ENCODE measurements at places on chromosomes 6 and 20.

- no peak for DNase-seq
Observed at GRCh38 chr20:21521596-21522480, 8.0 kb upstream of the NKX2-2 start.

DNA sequence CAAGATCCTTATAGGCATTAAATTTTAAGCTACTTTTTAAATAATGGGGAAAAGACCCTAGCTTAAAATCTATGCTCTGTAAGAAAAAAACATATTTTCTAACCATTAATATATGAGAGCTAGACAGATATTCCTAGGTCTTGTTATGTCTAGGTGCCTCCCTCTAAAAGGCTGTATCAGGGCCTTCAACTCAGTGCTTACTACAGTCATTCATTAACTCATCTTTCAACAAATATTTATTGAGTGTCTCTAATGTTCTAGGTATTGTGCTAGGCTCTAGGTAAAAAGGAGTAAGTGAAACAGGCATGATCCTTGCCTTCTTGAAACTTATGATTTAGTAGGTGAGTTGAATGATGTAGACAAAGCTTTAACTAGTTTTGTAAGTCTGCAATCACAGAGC is 6.4 kb upstream of the STX11 start:
- DNase-seq, result no peak

DNA sequence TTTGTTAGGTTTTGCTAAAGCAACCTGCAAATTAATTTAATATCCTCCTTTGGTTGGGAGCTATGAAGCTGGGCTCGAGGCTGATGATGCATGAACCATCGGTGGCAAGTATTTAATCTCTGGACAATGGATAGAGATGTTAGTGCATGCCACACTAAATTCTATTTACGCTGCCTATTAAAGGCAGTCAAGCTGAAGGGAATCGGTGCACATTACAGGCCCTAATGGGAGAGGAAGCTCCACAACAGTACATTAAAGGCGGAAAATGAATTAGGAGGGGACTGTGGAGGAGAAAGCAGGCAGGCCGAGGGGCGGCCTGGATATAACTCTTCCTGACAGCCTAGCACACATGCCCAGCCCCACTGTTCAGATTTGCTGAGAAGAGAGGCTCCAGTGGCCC is 132.4 kb upstream of the MAFB start:
- DNase-seq, result no peak

DNA sequence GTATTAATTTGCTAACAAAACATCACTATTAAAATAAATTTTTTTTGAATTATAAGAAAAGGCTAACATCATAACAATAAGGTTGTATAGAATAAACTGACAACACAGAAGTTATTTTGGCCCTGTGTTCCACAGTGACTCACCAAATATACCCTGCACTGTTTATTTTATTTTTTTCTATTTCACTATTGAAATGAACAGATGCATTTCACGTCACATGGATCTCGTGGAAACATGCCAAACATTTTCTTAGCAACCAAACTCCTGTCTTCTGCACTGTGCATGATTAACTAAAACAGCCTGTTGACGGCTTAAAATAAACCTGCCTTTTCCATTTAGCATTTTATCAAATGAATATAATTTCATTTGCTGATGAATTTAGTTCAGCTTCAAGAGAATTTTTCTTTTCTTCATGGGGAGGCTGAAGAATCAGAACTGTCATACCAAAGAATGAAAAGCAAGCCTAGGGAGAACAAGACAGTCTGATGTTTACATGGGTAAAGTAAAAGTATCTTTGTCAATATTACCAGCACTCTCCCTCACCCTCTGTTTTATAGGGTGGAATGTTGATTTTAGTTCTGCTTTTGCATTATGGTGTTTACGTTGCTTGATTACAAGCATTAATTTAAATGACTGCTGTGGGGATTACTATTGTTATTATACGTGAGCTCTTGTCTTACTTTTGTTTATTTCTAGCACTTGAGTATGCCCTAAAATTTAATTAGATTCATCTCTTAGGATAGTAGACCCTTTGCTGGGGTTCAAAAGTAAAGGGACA is 115.3 kb downstream of the LCA5 start:
- DNase-seq, result no peak

GRCh38 chr20:20303320-20303719 is 64.6 kb upstream of the INSM1 start:
- no peak for DNase-seq

GRCh38 chr6:150165020-150165702 is 22.3 kb downstream of the PPP1R14C start:
- no peak for DNase-seq

DNA sequence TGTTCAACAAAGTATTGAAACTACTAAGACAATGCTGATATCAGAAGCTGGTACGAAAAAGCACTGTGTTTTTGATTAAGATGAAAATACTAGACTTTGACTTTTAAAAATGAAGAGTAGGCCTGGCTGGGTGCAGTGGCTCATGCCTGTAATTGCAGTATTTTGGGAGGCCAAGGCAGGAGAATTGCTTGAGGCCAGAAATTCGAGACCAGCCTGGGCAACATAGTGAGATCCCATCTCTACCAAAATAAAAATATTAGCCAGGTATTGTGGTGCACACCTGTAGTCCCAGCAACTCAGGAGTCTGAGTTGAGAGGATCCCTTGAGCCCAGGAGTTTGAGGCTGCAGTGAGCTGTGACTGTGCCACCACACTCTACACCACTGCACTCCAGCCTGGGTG is 43.4 kb downstream of the TIAM2 start:
- DNase-seq, result no peak

DNA sequence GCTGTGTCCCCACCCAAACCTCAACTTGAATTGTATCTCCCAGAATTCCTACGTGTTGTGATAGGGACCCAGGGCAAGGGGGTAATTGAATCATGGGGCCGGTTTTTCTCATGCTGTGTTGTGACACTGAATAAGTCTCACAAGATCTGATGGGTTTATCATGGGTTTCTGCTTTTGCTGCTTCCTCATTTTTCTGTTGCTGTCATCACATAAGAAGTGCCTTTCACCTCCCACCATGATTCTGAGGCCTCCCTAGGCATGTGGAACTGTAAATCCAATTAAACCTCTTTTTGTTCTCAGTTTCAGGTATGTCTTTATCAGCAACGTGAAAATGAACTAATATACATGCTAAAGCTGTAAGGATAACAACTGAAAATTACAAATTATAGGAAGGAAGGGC is 88.3 kb downstream of the CDYL start:
- DNase-seq, result no peak
